ENCODE measurements at places on chromosomes 4 and X.

DNA sequence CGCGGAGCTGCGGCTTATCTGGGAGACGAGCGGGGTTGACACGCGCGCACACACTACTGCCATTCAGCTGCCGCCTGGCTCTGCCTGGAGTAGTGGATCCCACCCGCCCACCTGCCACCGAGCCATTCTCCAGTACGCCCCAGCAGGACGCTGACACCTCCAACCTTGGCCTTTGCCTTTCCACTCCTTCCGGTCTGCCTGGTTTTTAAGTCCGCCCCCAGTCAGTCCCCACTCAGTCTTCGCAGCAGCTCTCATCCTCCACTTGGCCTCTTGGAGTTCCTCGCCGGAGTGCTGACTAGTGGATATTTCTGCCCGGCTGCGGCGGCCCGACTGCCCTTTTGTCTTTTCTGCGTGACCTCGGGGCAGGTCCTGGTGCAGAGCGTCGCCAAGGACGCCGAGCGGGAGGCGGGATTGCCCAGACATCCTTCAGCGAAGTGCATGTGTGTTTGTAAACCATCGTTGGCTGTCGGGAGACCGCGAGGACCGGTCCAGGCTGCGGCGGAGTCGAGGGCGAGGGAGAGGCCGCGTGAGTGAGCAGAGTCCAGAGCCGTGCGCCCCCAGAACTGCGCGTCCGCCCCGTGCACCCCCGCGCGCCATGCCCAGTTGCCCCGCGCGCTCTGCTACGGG is 1.1 kb downstream of the SLIT2 start:
- no peak for DNase-seq

GRCh38 chr4:76363556-76364290 is 57.2 kb downstream of the STBD1 start:
- no peak for DNase-seq

DNA sequence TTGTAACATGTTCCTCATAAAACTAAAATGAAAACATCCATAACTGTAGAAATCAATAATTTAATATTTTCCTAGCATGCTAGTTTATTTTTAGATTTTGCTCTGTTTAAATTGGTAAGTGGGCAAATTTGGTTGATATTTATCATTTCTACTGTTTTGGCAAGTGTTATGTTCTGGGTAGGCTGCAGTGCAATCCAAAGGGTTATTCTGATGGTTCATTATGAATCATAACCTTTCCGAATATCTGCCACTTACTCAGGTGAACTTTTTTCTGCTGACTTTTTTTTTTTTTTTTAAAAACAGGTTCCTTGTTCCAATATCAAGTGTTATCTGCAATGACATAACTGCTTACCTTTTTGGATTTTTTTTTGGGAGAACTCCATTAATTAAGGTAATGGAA is 52.0 kb downstream of the CDS1 start:
- no peak for DNase-seq

- DNase-seq: no peak
Measured at GRCh38 chr4:150495550-150495949, 86.4 kb upstream of the MAB21L2 start.

GRCh38 chr4:4440333-4441061 is 53.6 kb downstream of the NSG1 start:
- DNase-seq: no peak

DNA sequence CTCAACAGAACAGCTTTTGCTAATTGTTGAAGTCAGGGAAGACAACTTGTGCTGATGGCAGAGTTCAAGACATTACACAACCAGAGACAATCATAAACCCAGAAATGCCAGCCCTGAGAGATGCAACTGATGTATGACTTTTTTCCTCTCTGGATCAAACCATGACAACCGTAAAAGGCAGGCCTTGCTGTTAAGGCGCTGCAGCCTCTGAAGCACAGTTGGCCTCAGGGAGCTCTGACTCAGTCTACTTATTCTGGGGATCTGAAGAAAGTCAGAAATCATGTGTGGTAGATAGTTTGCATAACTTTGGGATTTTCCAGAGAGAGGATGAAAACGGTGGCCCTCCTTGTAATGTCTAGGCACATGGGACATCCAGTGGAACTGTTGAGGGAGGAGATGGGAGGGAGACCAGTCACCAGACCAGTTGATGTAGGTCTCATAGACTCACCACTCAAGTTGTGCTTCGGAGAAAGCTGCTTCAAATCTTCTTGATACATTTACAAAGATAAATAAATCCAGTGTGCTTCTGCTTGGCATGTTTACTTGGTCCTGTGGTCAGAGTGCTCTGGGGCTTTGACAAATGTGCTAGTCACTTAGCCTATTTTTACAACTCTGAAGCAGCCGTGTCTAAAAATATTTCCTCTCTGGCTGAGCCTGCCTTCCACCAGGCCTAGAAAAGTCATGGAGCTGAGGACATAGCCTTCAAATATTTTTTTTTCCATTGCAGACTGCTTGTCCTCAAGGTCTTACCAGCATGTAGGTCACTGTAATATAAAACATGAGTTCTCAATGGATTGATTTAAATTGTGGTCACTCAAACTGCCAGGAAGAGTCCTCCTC is 7.5 kb downstream of the HADH start:
- no peak for DNase-seq

- DNase-seq: no peak
Measured at GRCh38 chr4:145058256-145058655, 39.7 kb downstream of the ANAPC10 start.

DNA sequence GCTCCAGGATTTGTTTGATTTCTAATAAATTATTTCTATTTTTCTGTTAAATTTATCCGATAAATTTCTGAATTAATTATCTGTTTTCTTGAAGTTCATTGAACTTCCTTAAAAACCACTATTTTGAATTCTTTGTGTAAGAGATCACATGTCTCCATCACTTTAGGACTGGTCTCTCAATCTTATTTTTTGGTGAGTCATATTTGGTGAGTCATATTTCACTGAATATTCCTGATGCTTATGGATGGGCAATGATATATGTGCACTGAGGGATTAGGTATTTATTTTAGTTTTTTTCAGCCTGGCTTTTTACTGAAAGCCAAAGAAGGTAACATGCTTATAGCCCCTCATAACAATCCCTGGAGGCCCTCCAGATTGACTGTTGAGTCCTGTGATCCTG is 48.5 kb upstream of the IL15 start:
- DNase-seq: no peak

GRCh38 chr4:73948990-73949706 is 32.7 kb downstream of the PF4 start:
- no peak for DNase-seq

GRCh38 chr4:38663801-38664705 is at the start of gene KLF3:
TSS of gene KLF3 (plus strand) at chr4:38664199. CDS start at chr4:38680626, 16,427 bp downstream.
- DNase-seq: peak; percentile 86

DNA sequence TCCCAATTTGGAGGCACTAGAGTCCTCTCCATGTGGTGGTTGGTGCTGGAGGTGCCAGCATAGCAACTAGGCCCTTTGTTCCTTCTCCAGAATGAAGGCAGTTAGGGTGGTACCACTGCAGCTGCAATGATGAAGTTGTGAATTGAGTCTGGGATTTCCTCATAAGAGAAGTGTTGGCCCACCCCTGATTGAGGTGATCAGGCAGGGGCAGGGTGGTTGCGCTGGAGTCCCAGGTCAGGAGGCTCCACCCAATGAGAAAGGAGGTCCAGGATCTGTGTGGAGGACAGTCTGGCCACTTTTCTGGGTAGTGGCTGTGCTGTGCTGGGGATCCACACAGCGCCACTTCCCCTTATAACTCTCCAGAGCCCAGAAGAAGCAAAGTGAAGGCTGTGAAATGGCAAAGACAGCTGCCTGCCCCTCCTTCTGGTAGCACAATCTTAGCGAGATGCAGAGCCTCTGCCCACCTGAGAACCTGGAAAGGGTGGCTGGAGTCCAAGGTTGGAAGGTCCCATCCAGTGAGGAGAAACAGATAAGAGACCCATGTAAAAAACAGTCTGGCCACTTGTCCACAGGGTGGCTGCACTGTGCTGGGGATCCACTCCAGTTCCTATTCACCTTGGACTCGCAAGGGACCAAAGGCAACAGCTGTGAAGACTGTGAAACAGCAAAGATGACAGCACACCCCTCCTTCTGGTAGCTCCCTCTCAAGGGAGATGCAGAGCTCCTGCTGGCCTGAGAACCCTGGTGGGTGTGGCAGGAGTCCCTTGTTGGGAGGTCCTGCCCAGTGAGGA is 124.6 kb downstream of the RRAGB start:
- DNase-seq: no peak

DNA sequence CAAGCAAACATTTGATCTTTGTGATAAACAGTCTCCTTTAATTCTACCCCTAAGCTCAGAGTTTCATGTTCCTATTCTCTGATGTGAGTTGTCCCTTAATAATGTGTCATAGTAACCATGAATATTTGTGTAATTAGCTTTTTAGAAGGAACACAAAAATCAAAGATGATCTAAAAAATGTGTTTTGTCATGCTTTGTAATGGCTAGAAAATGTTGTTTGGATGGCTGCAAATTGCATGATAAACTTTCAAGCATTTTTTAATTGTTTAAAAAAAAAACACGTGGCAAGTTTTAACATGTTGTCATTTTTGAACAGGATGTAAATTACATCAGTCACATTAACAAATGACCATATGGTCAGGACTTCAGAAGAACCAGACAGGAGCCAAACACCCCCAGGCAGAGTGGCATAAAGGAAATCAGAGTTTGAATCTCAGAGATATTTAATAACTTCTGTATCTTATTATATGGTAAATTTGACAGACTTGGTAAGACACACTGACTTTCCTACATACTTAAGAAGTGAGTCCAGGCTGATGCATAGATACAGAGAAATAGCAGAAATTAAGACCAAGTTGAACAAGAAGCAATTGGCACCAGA is 223.9 kb upstream of the VEGFC start:
- DNase-seq: no peak

DNA sequence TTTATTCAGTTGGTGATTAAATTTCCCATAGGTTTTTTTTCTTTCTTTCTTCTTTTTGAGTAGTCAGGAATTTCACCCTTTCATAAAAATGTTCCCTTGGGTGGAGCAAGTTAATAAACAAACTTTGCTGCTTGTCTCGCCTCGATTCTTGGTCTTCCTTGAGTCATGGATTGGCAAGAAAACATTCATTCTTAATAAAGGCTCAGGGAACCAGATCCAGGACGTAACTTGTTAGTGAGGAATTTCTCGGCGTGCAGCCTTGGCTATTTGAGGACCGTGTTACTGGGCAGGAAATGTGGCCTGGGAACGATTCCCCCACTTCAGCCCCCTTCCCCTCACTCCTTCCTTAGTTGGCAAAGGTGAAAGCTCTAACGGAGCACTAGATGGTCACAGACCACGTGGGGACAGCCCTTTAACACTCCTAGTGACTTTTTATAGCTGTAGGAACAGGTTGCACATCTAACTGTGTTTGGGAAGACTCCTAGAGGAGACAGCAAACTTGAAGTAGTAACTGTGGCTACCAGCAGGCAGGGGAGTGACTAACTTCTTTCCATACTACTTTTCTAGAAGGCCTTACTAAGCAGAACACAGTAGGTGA is 106.8 kb downstream of the UCHL1 start:
- DNase-seq: no peak

GRCh38 chr4:181792641-181793040 is 450.6 kb upstream of the TENM3 start:
- peak; percentile 80 for DNase-seq

Data from NCI-H1436 (cell line).